ENCODE measurements at places on chromosomes 12 and 14. TPM values are rescaled to one million over a fixed set of nuclear protein-coding genes. Genes with fewer than 3 reads are reported as not detected.

DNA sequence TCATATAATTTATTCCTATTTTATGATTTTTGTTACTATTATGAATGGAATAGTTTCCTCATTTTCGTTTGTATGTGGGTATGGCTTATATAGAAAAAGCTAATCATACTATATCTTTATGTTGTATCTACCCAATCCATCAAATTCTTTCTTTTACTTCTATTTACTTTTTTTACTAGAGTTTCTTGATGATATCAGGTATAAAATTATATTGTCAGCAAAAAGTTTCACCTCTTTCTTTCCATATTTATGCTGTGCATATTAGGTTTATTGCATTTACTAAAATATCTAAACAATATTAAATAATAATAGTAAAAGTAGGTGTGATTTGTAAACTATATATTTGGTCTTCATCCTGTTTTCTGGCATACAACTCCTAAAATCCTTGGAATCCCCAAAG is 146.7 kb upstream of the PLXNC1 start:
- DNase-seq: no peak

GRCh38 chr12:109738209-109738608 is 24.6 kb downstream of the FAM222A start:
- no peak for DNase-seq

DNA sequence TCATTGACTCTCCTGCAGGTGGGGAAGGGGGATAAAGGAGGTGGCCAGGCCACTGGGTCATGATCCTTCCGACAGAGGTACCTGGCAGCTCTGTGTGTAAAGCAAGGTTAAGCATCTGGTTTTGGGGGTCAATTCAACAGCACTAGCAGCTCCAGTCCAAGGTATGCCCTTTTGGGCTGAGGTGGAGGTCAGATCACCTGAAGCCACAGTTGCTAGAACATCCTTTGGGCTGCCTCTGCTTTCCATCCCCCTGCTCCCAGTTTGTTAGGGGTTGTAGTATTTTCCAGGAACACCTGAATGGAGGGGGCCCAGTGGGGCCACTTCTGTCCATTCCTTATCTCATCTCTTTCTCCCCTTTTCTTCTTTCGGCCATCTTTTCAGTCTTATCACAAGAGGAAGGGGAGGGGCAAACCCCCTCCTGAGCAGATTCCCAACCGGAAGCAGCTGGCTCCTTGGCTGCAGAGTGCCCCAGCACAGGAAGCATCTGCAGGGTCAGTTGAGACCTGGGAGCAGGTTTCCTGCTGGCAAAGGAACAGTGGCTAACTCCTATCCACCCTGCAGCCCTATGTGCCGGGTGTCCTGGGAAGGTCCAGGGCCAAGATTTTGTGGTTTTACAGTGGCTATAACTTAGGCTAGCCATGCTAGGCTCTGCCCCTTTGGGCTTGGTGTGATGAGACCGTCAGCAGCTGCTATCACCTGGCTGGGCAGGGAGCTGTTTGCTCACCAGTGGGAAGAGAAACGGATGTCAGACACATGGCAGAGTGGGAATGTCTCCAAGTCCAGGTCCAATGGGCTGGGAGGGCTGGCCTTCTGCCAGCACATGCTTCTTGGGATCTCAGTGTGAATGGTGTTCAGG is 40.2 kb downstream of the SH2B3 start:
- peak; percentile 97 for DNase-seq

GRCh38 chr12:104886418-104887401 is 71.4 kb downstream of the SLC41A2 start:
- peak; percentile 84 for DNase-seq

- no peak for DNase-seq
Measured at GRCh38 chr14:37932008-37932407, 275.7 kb upstream of the SSTR1 start.

- DNase-seq: peak; percentile 86
Measured at GRCh38 chr12:124720681-124721500, 142.8 kb downstream of the SCARB1 start.

GRCh38 chr12:1510056-1510812 is 84.1 kb downstream of the FBXL14 start:
- no peak for DNase-seq

The SMOC1 gene
- total RNA-seq: 0.78 TPM

The BATF gene
- not detected for total RNA-seq

The CLEC6A gene
- total RNA-seq: not detected

The CARMIL3 gene
- not detected for total RNA-seq
